CD4-positive, alpha-beta T cell treated with Interleukin-6 for 4 hours (primary cell): ENCODE measurements at places on chromosomes 1 and 21.

- no peak for DNase-seq
These were observed 810.2 kb upstream of the ADAMTS5 start for GRCh38 chr21:27776925-27777553.

- no peak for DNase-seq
These were observed 23.2 kb upstream of the PLCH2 start for GRCh38 chr1:2452932-2453315.

DNA sequence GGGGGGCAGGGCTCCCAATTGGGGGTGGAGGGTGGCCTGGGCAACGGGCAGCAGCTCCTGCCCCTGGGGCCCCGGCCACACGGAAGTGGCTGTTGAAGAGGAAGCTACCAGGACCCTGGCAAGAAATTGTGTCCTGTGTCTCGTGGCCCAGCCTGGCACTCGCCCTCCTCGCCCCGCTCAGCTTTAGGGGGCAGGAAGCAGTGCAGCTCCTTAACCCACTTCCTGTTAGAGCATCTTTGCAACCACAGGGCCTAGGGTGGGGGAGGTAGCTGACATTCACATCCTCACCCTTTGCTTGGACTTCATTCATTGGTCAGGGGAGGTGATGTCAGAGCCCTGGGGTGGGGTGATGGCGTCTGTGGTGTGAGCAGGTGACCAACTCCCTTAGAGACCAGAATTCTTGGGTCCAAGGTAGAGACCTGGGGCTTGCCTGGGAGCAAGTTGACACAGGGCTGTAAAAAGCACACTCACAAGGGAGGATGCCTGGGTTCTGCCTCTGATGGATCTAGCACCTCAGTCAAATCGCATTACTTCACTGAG lies at the start of gene ARHGAP30:
Gene ARHGAP30 (minus strand): TSS at position 161 of the 540 bp plus-strand sequence. CDS start 267 bp downstream, outside the sequence.
- peak; percentile 90 for DNase-seq

DNA sequence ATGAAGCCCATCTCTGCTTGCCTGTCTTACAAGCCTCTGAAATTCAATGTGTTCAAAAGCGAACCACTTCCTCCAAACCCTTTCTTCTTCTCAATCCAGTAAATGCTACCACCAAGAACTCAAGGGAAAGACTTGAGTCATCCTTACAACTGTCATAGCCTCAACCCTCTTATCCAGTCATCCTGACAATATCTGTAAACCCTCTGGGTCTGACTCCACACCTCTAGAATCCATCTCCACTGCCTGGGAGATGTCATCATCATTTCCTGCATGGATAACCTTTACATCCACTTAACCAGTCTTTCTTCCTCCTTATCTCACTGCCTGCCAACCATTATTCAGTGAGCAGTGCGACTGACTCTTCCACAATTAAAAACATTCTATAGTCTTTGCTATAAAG lies 441.1 kb downstream of the SETD4 start:
- DNase-seq: no peak

GRCh38 chr1:223212441-223212840 lies 69.4 kb upstream of the TLR5 start:
- no peak for DNase-seq

GRCh38 chr1:68725001-68725752 lies 228.3 kb upstream of the DEPDC1 start:
- DNase-seq: no peak

GRCh38 chr1:184793967-184794366 lies 39.3 kb upstream of the EDEM3 start:
- no peak for DNase-seq

- DNase-seq: no peak
These were observed 97.0 kb upstream of the CACNA1E start for GRCh38 chr1:181386340-181386739.

GRCh38 chr1:9731051-9731537 lies 79.6 kb downstream of the PIK3CD start:
- no peak for DNase-seq

GRCh38 chr1:246492611-246493245 lies 14.4 kb downstream of the SMYD3 start:
- peak; percentile 42 for DNase-seq

DNA sequence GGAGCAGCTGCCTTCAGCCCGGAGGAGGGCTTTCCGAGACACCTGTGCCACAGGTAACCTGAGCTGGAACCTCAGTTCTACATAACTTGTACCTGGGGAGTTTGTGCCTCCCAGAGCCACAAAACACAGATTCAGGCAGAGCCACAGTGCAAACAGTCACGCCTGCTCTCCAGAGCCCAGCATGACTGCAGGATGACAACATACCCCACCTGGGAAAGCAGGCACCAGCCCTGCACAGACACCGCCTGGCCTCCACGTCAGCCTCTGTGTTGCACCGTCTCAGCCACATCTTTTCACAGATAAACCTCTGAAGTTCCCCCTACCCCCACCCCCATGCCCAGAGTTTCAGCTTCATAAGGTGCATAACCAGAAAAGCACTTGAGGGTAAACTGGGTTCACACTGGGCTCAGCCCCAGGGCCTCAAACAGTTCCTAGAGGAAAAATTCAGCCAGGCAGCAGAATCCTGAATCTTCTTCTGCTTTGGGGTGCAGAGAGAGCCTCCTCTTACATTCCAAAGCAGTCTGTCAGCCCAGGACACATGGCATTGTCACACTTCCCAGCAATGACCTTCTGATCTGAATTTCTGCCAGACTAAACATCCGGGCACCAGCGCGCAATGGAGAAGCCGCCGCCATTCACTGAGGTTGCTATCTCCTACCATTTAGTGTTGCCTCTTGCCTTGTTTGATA lies 229.5 kb downstream of the TOMM20 start:
- DNase-seq: no peak

- DNase-seq: no peak
These were observed 1.8 kb downstream of the LAPTM5 start for GRCh38 chr1:30755746-30756145.

GRCh38 chr1:179930867-179931266 lies 23.7 kb upstream of the CEP350 start:
- no peak for DNase-seq

DNA sequence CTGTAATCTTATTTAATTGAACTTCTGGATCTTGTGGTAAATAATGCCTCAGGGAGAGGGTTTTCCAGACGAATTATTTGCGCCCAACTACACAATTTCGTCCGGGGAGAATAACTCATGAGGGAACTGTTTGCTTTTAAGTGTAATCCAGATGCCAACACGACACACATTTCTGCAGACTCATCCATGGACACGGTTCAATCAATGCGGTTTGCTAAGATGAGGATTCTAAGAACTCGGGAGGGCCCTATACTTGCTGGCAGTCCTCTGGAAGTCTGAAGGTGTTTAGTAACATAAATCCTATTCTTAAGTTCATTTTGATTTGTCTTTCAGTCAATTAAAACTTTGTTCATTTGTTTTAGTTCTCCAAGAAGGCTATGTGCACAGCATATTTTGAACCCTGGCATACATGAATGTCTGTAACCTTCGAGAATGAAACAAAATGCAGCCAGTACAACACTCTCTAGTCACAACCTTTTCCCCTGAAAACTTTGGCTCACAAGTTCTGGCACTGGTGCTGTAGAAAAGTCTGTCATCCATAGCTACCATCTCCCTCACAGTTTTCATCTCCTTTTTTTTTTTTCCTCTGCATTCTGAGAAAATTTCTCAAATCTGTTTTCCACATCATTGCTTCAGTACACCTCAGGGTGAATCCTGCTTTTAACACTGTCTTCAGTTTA lies 38.8 kb downstream of the DIPK1A start:
- no peak for DNase-seq

GRCh38 chr1:14928412-14928811 lies 225.1 kb upstream of the TMEM51 start:
- no peak for DNase-seq

DNA sequence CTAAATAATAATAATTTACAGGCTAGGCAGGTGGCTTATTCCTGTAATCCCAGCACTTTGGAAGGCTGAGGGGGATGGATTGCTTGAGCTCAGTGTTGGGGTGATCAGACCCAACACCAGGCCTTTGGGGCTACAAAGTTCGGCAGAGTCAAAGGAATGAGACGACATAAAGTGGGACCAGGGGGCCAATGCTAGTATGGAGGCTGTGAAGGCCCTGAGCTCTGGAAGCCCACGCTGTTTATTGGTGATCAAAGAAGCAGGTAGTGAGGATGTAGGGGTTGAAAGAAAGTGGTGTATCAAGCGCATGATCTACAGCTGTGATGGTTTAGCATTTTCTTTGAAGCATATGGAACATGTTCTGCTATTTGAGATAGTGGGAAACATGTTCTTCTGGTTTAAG lies 5.6 kb downstream of the BTBD8 start:
- DNase-seq: no peak

- DNase-seq: no peak
These were observed 154.7 kb downstream of the PGBD5 start for GRCh38 chr1:230271300-230272035.

- no peak for DNase-seq
These were observed 37.0 kb upstream of the SAMSN1 start for GRCh38 chr21:14582934-14583628.

DNA sequence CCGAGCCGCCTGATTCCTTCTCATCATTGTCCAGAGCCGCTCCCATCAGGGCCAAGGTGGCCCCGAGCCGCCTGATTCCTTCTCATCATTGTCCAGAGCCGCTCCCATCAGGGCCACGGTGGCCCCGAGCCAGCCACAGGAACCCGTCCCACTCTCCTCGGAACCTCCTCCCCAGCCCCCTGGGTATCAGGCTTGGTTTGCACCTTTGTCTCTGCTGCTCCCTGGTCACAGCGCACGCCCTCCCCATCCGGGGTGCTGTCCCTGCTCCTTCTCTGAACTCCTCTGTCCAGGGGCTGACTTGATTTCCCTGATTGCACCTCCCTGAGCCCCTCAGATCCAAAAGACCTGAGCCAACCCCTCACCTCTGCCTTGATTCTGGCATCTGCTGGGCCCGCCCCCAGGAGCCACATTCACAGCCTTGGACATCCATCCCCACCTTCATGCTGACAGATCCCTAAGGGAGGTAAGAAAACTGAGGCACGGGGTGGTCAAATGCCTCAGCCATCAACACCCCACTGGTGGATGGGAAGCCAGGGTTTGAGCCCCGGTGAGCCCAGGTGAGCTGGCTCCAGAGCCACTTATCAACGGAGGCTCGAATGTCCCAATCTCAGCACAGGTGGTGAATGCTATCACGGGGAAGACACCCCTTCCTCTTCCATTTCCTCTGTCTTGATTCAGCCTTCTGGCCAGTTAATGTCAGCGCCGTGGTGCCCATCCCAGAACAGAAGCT lies 25.6 kb upstream of the COL18A1 start:
- no peak for DNase-seq

GRCh38 chr1:38693759-38694158 lies 165.8 kb downstream of the RRAGC start:
- DNase-seq: no peak

DNA sequence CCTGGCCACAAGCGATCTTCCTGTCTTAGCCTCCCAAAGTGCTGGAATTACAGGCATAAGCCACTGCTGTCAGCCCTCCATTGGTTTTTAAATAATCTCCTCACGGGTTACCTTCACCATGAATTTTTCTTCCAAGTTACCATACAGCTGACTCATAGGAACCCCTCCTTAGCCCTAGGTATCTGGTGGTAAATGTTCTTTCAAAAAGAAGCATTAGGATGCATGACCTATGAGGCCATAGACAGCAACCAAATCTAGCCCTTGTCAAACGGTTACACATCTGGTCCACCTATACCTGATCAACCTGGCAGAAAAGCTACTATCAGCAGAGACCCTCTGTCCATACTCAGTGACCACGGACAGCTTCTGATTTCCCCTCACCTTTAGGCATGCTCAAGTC lies 12.7 kb upstream of the DEGS1 start:
- no peak for DNase-seq

GRCh38 chr1:94550396-94550795 lies 8.8 kb upstream of the F3 start:
- DNase-seq: no peak

- DNase-seq: no peak
These were observed 35.1 kb downstream of the CATSPERE start for GRCh38 chr1:244496186-244496585.

DNA sequence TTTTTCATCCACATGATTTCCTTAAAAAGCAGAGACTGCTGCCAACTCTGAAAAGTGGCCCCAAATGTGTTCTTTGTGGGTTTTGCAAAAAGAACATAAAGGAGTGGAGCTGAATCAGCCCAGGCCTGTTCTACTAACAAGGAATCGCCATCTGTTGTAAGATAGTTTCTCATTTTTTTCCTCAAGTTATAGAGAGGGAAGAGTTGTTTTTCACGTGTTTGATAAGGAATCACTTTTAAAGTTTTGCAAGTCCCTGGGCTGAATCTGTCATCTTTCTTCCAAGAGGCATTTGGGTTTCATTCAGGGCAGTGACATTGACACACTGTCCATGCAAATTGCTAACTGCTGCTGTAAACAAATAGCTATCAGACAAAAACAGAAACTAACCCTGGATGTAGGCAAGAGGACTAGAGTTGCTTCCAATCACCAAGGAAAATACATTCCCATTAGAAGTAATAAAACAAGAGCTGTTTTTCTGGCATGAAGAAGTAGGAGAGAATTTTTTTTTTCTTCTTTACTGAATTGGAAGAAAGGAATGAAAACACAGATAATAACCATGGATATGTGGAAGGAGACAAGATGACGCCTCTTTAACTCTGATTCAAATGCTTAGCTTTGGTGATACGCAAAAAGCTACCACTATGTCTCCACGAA lies 58.8 kb upstream of the TBX15 start:
- DNase-seq: no peak

- no peak for DNase-seq
These were observed 144.2 kb downstream of the KCNK2 start for GRCh38 chr1:215226757-215227156.

GRCh38 chr1:44390277-44390676 lies 14.8 kb upstream of the RNF220 start:
- no peak for DNase-seq

DNA sequence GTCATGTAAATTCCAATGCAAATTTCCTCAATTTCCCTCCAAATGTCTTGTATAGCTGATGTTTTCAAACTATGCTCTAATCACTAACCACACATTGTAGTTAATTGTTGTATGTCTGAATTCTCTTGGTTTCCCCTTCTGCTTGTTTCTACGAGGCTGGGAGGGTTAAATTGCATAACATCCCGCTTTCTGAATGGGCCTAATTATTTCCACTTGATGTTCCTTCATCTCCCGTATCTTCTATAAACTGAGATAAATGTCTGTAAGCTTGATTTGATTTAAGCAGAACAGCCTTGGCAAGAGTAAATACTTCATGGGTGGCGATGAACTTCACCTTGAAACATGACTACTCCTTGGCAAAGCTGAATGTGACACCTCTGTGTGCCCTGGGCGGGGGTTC lies 72.2 kb downstream of the SERINC2 start:
- DNase-seq: no peak
